ENCODE measurements at places on chromosomes 7 and 10.

DNA sequence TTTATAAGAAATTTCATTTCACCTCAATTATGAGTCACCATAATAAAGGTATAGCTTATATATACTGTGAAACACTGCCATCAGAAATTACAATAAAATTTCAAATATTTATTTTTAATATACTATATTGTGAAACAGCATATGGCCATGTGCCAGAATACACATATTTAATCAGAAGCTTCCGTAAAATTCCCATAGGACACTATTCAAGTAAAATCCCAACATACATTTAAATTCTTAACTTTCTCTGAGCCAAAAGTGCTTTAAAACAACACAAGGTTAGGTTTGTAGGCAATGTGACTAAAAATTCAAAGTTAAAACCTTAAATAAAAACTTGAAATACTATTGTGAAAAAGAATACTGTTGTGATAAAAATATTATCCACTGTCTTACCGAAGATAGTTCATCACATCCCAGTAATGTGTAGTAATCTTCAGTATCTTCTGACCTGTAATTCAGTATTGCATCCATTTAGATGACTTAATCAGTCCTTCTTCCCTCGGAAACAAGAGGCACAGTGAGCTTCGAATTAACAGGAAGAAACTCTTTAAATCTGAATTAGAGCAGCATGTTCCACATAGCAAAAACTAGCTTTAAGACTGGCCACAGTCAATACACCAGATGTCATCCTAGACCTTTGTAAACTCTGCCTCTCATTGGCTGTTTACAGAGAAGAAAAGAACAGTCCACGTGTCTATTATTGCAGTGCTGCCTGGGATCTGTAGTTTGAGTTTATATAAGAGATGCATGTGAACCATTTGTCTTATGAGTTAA is at the start of gene DNAJC12:
DNAJC12 (minus strand) TSS at position 648 of the 774 bp plus-strand sequence; CDS start at position 471, 177 bp downstream.
- DNase-seq: no peak

DNA sequence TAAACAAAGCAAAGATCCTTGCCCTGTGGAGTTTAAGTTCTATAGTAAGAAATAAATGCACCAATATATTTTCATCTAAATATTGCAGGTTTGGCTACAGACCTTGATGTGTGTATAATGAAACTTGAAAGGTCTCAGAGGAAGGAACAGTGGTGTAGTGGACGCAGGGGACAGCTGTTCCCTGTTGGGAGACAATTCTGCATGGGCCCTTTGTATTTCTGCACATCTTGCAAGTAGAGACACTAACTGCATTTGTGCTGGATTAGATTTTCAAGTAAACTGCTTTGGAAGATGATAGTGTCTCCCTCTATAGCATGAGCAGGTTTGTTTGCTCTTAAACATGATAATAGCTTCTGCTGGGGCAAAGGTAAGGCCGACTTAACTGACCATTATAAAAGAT is 57.5 kb upstream of the FAM133B start:
- no peak for DNase-seq

GRCh38 chr7:33108554-33109004 is 625 bp downstream of the RP9 start:
- no peak for DNase-seq

DNA sequence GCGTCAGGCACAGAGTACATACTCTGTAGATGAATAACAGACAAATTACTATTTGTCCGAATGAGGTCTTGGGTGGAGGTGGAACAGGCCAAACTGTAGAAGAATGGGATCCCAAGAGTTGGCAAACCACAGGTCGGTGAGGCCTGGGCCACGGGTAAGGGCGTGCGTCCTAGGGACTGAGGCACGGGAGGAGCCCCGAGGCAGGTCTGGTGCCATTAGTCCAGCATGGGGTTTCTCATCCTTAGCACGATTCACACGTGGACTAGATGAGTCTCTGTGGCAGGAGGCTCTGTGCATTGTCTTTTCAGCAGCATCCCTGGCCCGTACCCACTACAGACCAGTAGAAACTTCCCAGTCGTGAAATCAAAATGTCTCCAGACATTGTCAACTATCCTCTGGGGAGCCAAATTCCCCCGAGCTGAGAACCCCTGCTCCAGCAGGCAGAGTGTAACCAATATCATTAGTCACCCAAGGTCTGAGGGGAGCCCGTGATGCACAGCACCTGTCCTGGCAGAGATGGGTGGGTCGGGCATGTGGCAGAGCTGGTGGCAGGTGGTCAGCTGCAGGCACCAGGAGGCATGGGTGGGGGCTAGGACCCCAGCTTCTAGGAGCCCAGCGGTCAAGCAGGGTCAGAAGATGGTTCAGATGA is 61.3 kb downstream of the COL13A1 start:
- no peak for DNase-seq

DNA sequence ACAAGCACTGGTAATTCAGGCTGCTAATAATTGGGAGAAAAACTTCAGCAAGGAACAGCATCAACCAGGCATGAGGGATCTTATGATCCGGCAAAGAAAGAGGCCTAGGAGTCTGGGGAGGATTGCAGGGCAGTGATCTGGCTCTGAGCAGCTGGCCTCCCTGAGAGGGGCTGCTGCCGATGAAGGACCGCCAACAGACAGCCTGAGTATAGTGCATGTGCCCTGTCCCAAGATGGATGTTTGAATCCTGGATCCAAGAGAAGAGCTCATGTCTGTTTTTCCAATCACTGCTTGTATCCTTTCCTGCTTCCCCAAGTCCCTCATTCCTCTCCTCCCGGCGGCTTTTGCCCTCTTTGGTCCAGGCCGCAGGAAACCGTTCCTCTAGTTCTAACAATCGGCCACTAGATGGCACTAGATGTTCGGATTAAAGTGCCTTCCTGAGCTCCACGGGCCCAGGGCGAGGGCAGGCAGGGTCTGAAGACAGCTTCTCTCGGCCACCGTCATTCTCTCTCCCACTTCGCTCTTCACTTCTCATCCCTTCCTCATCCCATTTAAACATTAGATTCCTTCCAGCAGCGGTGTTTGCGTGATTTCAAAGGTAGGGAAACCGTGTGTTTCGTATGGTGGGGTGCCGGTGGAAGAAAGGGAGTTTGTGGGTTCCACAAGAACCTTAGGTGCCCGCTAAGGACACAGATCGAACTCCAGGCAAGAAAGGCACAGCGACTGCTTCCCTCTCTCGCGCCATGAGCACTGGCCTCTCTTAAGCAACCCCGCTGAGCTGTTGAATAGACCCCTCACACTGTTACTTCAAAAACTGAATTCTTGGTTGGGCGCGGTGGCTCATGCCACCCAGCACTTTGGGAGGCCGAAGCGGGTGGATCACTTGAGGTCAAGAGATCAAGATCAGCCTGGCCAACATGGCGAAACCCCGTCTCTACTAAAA is 82.4 kb downstream of the ADCYAP1R1 start:
- no peak for DNase-seq

- no peak for DNase-seq
Observed at GRCh38 chr7:127769696-127770400, 117.9 kb downstream of the SND1 start.

DNA sequence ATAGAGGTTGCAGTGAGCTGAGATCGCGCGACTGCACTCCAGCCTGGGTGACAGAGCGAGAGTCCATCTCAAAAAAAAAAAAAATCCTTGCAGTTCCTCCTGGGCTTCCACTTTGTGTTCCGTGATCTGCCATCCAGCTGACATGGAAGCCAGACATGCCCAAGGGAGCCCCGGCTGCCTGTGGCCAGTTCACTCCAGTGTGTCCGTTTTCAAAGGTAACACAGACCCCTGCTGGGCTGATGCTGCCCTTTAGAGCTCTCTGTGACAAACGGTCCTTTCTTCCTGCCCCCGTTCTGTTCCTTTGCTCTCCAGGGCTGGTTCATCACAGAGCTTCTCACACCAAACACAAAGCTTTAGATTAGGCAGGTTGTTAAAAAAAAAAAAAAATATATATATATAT is 130.8 kb downstream of the CUL2 start:
- DNase-seq: no peak

DNA sequence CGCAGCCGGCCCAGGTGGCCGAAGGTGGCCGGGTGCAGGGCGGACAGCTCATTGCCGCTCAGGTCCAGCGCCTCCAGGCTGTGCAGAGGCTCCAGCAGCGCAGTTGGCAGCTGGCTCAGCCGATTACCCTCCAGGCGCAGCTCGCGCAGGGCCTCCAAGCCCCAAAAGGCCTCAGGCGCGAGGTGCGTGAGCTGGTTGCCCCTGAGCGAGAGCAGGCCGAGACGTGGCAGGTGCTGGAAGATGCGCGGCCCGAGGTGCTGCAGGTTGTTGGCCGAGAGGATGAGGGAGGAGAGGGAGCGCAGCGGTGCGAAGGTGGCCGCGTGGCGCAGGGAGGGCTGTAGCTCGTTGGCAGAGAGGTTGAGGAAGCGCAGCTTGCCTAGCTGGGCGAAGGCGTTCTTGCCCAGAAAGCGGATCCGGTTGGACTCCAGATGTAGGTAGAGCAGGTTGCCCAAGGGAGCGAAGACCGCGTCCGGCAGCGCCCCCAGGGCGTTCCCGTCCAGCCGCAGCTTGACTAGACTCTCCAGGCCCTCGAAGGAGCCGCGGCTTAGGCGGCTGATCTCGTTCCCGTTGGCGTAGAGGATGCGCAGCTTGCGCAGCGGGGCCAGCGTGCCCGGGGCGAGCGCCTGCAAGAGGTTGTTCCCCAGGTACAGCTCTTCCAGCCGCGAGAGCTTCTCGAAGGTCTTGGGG is 923 bp downstream of the TRIL start:
- no peak for DNase-seq

DNA sequence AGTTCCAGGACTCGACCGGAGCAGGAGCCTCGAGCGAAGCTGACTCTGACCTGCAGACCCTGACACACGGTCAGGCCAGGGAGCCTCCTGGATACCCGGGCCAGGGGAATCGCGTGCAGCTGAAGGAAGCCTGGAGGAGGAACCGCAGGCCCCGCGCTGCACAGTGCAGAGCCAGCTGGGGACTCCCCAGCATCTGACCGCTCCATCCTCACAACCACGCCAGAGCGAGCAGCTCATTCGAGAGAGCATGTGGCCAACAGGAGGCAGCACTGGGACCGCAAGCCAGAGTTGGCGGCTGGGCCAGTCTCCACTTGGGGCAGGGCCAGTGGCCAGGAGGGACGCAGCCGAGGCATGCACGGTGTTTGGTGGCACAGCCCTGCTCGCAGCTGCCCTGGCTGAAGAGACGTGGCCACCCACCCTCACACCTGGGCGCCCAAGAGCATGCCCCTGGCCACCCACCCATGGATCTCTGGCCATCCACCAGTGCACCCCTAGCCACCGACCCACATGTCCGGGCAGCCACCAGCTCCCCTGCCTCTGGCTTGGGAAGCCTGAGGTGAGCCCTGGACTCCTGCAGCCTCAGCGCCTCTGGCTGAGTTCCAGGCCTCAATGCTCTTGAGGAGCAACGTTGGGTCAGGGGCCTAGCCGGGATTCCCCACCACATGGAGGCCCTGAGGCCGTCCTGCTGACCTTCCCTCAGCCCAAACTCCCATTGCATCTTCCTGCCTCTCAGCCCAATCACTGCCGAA is 213.9 kb downstream of the ELFN1 start:
- DNase-seq: no peak

DNA sequence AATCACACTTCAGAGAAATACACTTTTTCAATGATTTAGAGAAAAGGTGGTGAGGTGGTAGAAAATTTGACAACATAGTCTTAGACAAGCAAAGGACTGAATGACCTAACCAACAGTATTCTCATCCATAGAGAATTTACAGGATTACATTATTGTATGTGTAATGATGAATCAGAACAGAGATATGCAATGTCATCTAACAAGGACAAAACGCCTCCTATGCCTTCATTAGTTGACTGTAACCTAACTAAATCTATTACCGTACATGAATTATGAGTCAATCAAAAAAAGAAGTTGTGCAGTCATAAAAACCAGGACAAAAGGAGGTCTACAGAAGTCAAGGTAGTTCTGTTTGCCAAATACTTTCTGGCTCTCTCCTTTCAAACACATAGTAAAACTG is 66.5 kb downstream of the RAB11FIP2 start:
- no peak for DNase-seq
